Nephron progenitor cell (in vitro differentiated cells): ENCODE measurements at places on chromosomes 5 and 9.

DNA sequence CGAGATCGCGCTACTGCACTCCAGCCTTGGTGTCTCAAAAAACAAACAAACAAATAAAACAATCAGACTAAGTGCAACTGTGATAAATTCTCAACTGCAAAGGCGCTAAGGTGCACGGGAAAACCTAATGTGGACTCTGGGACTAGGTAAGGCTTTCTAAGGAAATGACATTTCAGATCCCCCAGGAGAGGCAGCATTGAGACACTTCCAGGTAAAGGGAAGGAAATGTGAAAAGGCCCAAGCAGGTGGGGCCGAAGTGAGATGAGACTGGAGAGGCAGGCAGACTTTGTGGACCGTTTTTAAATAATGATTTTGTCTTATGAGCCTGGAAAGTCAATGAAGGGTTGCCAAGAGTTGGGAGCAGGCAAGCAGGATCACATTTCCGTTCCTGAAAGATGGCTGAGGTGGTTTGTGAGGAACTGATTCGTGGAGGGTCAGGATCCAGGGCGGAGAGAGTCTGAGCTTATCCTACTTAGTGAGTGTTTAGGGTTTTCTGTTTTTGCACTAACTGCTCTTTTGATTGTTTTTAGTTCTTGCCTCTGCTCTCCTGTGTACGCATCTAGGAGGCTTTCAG is 2.0 kb upstream of the APBA1 start:
- no peak for DNase-seq

- no peak for DNase-seq
Measured at GRCh38 chr5:151691706-151692105, 5.0 kb upstream of the SPARC start.

- no peak for DNase-seq
Measured at GRCh38 chr9:129864991-129865647, 29.9 kb downstream of the USP20 start.

GRCh38 chr9:28135549-28135948 is 562.3 kb upstream of the C9orf72 start:
- no peak for DNase-seq

DNA sequence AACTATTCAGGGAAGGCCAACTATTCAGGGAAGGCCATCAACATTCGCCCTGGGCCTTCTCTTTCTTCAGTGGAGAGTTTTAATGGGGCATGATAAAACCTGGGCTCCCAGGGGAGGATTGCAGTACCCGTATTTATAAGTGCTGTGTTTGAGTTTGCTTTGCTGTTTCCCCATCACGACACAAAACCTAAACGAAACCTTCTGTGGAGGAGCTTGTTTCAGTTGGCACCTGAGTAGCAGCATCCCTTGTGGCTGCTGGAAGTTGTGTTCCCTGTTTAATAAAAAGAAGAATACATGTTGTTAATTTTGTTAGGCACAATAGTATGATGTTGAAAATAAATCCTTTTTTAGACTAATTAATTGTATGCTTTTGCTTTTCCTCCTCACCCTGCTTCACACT is 8.3 kb downstream of the WDR31 start:
- DNase-seq = no peak

- DNase-seq = no peak
Measured at GRCh38 chr5:162323466-162323865, 255.9 kb downstream of the GABRG2 start.

- DNase-seq = no peak
Measured at GRCh38 chr9:105158898-105159297, 85.6 kb upstream of the SLC44A1 start.

GRCh38 chr5:64637144-64637543 is 53.2 kb upstream of the SHISAL2B start:
- no peak for DNase-seq

- no peak for DNase-seq
Measured at GRCh38 chr9:99867536-99867935, 38.9 kb upstream of the STX17 start.

DNA sequence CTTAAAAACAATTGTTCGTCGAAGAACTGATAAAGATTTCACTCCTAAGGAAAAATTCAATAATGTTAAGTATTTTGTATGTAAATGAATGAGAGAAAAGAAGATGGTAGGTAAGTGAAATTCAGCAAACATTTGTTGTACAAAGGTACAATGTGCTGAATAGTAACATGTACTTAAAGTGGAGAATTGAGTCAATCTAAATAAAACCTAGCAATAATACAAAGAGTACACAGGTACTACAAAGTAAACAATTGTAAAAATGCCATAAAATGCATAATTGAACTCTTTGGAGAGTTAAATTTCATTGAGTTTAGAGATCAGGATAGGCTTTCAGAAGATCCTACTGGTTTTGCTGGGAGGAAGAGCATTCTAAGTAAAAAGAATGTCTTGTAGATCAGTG is 82.9 kb downstream of the ERBIN start:
- DNase-seq = no peak

- DNase-seq = no peak
Measured at GRCh38 chr5:143121135-143121475, 282.4 kb downstream of the NR3C1 start.

GRCh38 chr9:134403682-134404301 is 77.5 kb downstream of the RXRA start:
- DNase-seq = no peak

- DNase-seq = no peak
Measured at GRCh38 chr9:93185266-93186214, 1.6 kb downstream of the WNK2 start.

DNA sequence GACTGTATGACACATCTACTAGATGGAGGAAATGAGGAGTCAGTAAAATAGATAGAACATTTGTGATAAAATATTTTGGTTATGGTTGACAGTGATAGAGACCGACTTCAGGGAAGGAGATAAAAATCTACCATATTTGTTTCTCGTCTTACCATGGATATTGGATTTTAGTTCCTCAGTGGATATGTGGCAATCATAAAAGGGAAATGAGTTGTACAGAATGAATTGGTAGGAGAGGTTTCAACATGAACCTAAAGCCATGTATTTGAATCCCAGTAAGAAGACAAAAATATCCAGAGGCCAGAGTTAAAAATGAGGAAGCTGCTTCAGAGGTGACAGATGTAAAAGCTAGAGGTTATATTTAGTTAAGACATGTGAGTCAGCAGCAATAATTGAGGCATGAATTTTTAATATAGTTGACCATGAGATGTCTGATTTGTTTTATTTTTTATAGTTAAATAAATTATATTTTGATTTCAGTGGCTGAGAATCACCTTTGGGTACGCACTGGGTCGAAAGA is 480.4 kb upstream of the TUSC1 start:
- DNase-seq = no peak

GRCh38 chr5:111079846-111080245 is 8.3 kb downstream of the TSLP start:
- DNase-seq = no peak

- no peak for DNase-seq
Measured at GRCh38 chr5:135061001-135061400, 27.0 kb upstream of the PITX1 start.

GRCh38 chr5:59146729-59147128 is 563.9 kb downstream of the RAB3C start:
- no peak for DNase-seq

DNA sequence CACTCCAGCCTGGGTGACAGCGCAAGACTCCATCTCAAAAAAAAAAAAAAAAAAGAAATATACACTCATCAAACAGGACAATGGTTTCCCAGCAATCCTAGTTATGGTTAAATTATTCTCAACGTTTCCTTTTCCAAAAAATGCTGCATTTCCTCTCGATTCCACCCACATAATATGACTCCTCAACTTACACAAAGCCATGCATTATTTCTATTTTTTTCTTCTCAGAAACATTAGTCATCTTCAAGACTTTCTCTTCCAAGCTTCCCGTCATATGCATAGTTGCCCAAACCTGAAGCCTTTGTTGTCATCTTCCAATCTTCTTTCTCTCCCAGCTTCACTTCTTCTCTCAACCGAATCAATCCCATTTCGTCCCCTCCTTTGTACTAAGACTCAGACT is 61.4 kb upstream of the RANBP6 start:
- DNase-seq = no peak

GRCh38 chr9:131233556-131233955 is 42.8 kb downstream of the FAM78A start:
- DNase-seq = no peak

DNA sequence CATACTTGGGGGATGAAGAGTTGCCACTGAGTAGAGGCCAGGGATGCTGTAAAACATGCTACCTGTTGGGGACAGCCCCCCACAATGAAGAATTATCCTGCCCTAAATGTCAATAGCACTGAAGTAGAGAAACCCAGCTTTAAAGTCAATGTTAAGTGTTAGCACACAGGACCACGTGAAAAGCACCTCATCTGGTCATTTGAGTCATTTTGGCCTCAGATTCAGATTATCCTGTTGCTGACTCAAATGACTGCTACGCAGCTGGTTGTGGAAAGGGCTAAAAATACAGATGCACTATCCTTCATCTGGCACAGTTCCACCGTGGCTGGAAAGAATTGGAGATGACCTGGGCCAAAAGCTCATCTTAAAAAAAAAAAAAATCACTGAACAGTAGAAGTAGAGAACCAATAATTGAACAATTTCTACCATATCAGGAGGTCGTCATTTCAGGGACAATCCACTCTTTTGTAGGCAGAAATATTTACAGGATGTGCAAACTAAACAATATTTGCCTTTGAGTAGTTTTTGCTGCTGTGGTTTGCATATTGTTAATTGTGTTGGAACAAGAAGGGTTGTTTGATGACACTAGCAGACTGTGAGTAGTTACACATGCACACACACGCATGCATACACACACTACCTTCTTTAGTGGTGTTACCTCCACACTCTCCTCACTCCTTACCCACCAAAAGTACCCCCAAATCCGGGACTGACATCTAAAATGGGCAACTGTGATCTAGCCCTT is 195.3 kb upstream of the KLF9 start:
- DNase-seq = no peak

GRCh38 chr5:100667161-100667630 is 132.0 kb downstream of the FAM174A start:
- no peak for DNase-seq

DNA sequence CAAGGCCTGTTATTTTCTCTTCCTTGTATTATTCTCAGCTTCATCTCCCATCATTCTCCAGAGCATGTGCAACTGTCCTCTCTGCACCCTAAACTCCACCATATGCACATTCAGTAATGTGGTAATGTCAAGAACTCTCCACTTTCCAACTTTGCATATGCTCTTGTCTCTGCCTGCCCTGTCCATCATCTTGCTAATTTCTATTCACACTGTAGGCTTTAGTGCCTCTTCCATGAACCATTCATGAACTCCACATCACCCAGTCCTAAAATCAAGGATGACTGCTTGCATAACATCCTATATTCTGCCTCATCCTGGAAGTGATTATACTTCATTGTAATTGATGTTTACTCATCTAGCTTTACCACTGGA is 354.8 kb downstream of the PDE4D start:
- DNase-seq = no peak

- no peak for DNase-seq
Measured at GRCh38 chr9:131226226-131226625, 50.1 kb downstream of the FAM78A start.

GRCh38 chr9:5626727-5627634 is 1.9 kb upstream of the RIC1 start:
- no peak for DNase-seq

DNA sequence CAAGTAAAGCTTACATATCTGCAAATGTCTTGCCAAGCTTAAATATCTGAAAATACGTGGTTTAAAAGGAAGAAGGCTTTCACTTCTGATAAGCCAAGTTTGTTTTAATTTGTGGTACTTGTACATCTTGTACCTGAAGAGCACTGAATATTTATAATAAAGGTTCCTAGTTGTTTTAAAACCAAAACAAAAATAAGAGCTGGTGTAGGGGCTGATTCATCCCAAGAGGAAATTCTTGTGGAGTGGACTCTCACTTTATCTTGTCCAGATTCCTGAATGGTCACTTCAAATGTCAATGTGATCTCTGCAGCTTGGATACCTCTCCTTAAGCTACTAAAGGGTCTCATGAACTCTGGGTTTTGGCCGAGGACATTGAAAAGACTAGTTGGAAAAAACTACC is 29.5 kb downstream of the MAMDC2 start:
- no peak for DNase-seq

- no peak for DNase-seq
Measured at GRCh38 chr5:178460598-178460997, 129.6 kb downstream of the COL23A1 start.

GRCh38 chr5:143128412-143129071 is 274.9 kb downstream of the NR3C1 start:
- DNase-seq = no peak

DNA sequence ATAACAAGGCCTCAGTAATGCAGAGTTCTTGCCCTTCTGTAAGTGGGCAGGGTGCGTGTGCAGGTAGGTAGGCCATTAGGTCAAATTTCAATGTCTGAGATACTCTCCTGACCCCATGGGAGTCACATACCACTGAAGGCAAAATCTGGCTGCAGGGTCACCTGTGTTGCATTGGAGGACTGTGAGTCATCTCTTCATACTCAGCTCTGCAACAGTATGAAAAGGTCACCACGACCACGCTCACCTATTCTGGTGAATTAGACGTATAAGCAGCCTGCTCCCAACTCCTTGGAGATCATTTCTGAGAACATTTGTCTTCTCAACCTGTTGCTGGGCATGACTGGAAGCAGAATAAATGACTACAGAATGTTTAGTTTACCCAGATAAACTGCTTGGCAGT is 599.8 kb downstream of the PDE4D start:
- DNase-seq = no peak

DNA sequence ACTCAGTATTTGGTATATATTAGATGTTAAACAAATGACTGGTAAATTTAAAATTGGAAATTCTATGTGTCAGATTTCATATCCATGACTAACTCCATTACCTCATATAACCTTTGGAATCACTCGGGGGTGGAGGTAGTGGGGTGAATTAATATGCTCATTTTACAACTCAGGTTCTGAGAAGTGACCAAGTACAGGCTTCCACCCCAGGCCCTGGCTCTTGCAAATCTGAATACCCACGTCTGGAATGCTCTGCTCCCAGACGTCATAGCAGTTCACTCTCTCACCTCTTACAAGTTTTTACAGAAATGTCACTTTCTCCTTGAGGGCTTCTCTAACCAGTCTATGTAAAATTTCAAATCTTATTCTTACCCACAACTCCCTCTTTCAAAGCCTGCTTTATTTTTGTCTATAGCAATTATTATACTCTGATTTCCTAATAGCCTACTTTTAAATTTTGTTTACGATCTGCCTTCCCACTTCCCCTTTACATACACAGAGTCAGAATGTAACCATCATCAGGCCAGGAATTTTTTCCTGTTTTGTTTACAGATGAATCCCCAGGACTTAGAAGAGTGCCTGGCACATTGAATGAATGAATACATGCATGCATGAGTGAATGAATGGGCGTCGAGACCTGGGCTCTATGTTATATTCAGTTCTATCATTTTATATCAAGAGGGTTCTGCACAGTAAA is 134.1 kb upstream of the IFNE start:
- no peak for DNase-seq
